ENCODE measurements at places on chromosomes 7 and 10.
A peak's percentile ranks its signal among the peaks of the same experiment; 100 is the strongest.

GRCh38 chr10:77319557-77319956, 318.1 kb downstream of the KCNMA1 start:
- no peak for DNase-seq

GRCh38 chr10:73044378-73045285, 52.0 kb downstream of the P4HA1 start:
- DNase-seq, result no peak

GRCh38 chr7:69422574-69422985, 175.7 kb upstream of the AUTS2 start:
- peak; percentile 16 for DNase-seq

DNA sequence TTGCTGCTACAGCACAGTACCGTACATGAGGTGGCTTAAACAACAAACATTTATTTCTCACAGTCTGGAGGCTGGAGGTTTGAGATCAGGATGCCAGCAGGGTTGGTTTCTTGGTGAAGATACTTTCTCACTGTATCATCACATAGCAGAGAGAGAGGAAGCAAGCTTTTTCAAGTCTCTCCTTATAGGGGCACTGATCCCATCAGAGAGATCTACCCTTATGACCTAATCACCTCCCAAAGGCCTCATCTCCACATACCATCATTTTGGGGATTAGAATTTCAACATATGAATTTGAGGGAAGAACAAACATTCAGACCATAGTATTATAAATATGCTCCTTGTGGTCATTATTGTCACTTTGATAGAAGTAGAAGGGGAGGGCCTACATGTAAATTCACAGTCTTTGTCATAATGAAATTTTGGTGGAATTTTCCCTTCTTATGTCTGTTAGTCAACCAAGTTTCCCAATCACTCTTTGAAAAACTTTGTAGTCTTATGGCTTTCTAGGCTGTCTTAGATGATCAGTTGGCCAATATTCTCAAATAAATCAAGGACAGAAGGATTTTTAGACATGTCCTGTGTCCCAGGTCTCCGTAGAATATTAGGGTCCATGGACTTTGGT, 606.2 kb downstream of the LRMDA start:
- DNase-seq, result no peak

- no peak for DNase-seq
These were observed 80.4 kb downstream of the CUBN start for GRCh38 chr10:17049195-17049594.

Data from NCI-H1092 (cell line).